ENCODE measurements at places on chromosomes 2 and 18. TPM values are rescaled to one million over a fixed set of nuclear protein-coding genes. Genes with fewer than 3 reads are reported as not detected.

Gene RUFY4
- total RNA-seq: 0.10 TPM

Gene VSNL1
- 12.1 TPM for total RNA-seq

Gene TMEM37
- 52.6 TPM for total RNA-seq

Gene CNDP1
- total RNA-seq: not detected

Gene CRYGD
- not detected for total RNA-seq

Gene FKBP1B
- 24.4 TPM for total RNA-seq

Gene CREB1
- total RNA-seq: 42.0 TPM

Gene DES
- total RNA-seq: 114 TPM

Gene L3MBTL4
- total RNA-seq: 7.6 TPM

All from hepatocyte (in vitro differentiated cells).